ENCODE measurements at places on chromosomes 1 and 21.

GRCh38 chr21:44727757-44728156, 16.4 kb upstream of the TSPEAR start:
- no peak for DNase-seq

DNA sequence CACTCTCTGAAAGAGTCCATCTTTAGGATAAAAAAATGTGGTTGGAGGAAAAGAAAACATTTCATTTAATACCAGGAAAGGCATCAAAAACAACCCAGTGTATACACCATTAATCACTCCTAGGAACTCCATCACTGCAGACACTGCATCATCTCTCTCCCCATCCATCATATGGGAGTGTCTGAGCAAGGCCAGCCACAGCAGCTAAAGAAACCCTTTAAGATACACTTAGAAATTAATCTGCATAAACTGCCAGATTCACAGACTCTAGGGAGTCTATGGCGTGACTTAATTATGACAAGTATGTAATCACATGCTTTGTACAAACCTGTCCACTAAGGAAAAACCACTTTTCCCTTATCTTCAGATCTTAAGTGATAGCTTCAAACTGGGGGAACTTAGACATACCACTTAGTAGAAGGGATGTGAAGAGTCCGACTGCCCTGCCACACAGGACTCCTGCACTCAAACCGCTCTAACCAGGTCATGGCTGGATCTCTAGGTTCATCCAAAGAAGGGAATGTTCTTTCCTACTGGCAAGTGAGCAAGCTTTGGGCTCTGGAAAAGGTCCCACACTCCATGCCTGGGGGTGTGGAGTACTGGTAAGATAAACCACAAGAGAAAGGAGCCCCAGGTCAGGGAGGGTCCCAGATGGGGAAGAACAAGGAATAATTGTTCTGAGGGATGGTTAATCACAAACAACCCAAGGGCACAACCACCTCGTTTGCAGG, 61.0 kb upstream of the C8B start:
- DNase-seq, result no peak

DNA sequence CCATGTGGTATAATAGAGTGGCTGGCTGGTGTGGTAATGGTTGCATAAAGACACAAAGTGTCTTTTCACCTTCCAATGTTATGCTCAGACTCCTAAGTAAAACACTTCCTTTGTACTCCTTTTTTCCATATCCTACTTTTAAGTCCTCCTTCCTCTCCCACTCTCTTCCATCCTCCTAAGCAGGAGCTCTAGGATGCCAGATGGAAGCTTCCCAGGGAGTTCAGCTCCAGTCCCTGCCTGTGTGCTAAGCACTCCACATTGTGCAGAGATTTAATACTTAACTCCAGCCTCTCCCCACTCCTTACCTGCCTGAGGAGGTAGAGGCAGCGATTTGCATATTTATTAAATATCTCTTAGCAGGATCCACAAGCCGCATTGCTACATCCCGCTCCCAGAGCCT, 60.5 kb upstream of the IGSF21 start:
- DNase-seq, result no peak

DNA sequence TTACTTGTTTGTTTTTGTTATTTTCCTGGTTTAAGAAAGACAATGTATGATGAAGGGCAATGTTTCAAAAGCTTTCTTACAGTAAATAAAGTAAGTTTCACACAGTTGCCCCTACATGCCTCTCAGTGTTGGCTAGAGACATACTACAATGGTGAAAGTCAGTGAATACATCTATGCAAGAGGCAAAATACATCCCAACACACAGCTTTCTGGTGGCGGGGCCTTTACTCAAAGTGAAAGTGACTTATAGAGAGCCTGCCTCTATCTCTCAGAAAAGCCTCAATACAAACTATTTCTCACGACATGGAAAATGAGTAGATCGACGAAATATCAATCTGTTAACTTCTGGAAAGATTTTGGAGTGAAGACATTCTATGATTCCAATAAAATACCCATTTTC, 122.3 kb downstream of the SLC30A10 start:
- no peak for DNase-seq

GRCh38 chr1:43206600-43207228, 34.6 kb downstream of the CFAP57 start:
- DNase-seq, result no peak

DNA sequence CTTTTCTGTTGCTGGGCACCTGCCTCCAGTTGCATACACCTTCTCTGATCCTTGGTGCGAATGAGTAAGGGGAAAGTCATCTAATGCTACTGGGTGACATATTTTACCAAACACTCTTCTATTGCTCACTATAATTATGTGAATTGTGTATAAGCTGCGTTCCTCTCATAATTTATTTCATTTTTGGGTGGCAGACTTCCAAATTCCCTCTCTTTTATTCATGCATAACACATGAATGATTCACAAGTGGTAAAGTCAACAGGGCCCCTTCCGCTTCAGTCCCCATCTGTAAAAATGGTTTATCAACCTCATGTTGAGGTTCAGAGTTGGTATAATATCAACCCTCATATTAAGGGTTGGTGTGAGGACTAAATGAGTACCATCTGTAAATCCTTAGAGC, 3.2 kb upstream of the QSOX1 start:
- no peak for DNase-seq

DNA sequence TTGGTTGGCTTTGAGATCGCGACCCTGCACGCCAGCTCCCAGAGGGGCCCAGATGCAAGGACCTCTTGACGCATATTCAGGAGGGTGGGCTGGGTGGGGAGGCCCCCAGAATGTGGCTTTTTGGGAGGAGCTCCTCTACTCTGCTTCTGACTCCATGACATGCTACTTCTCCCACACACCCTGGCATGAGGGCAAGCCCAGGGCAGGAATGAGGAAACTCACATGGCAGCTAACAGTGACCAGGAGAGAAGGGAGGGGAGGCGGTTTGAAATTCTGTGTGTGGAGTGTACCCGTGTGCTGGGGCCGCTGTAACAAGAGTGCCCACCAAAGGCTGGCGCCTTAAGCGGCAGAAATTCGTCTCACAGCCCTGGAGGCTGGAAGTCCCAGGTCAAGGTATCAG, 61.3 kb upstream of the GPR153 start:
- DNase-seq, result no peak

GRCh38 chr1:100354971-100355394, 2.7 kb downstream of the CDC14A start:
- no peak for DNase-seq

DNA sequence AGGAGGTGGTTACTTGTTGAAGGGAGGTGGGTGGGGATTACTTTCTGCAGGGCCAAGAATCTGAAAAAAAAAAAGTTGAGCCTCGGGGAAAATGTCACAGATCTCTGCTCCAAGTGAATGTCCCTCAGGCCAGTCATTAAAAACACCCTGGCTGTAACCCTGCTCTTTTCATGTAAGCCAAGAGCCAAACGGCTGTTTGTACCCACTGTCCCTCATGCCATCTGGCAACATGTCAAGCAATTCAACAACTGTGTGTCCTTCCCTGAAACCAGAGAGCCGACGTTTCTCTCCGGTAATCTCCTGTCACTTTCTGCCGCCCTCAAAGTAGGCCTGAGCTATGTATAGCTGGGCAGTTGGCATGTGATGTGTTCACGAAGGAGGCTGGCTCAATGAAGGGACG, 14.7 kb downstream of the CASQ2 start:
- no peak for DNase-seq

- DNase-seq, result no peak
Observed at GRCh38 chr1:220746851-220747250, 1.3 kb upstream of the MTARC2 start.

- no peak for DNase-seq
Observed at GRCh38 chr1:202310746-202311145, 31.0 kb downstream of the UBE2T start.

GRCh38 chr1:43197343-43198127, 25.4 kb downstream of the CFAP57 start:
- no peak for DNase-seq

DNA sequence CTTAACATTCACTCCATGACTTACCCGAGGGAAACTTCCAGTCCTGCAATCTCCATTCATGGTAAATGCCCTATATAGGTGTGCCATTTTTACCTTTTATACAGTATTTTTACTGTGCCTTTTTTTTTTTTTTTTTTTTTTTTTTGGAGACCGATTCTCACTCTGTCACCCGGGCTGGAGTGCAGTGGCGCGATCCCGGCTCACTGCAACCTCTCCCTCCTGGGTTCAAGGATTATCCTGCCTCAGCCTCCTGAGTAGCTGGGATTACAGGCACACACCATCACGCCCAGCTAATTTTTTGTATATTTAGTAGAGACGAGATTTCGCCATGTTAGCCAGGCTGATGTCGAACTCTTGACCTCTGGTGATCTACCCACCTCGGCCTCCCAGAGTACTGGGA, 124.4 kb upstream of the PLPPR4 start:
- no peak for DNase-seq

DNA sequence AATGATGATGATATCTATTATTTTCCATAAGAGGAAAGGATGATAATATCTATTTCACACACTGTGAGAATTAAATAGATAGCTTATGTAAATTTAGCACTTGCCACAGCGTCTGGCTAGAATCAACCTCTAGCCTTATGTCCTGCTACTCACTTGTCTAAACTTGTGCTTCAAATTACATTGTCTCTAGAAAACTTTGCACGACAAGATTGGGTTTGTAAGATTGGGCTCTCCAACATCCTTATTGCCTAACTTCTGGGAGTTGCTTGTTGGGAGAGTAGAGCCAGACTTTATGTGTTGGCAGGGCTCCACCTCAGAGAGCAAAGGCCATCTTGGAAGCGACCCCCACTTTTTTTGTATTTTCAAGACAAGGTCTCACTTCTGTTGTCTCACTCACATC, 50.0 kb upstream of the POGK start:
- no peak for DNase-seq

DNA sequence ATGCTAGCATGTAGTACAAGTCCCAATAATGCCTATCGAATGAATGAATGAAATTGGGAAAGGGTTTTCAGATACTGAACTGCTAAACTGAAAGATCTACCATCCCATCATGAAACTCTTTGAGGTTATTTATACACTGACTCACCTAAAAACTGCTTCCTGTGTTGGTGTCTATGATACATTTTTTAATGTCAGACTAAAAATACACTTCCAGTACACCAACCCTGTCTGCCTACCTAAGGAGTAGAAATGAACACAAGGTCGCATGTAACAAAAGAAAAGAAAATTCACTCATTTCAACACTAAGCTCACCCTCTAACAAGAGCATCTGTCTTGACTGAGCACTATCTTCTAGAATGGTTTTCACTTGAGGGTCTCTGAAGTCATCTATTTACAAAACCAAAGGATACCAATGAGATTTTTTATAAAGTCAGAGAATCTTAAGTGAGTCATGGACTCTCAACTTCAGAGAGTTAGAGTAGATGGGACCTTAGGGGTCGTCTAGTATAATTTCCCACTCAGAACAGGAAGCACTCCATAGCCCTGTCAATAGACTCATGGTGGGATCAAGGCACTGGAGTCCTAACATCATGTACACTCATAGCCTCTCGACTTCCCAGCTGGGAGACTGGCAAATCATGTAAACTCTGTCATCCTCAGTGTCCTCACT, 53.4 kb downstream of the WLS start:
- DNase-seq, result no peak
